ENCODE measurements at places on chromosomes 1 and 21.

DNA sequence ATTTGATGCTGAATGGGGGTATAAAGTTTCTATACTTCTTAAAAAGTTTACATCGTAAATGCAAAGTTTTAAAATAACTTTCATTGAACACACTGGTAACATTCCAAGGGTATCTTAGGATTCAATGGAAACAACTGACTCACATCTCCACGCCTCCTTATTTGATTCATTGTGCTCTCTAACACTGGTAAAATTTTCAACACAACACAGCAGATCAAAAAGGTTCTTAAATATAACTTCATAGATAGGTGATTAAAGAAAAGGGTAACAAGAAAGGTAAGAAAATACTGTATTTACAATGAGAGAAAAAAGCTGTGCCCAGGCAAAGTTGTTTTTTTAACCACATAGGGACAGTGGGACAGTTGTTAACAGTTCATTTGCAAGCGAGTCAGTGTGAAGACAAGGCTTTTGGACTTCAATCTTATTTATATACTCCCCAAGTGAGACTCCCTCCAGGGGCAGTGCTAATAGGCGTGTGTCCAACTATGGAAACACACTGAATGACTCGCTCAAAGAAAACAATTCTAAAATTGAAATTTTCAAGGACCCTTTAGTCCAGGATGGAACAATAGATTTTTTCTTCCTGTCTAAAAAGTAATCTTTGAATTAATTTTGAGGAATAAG lies 140.5 kb downstream of the TIAM1 start:
- DNase-seq, result no peak

- DNase-seq, result no peak
Observed at GRCh38 chr1:21610989-21611785, 58.0 kb downstream of the RAP1GAP start.

- DNase-seq, result no peak
Observed at GRCh38 chr1:203085528-203086406, at the start of gene MYOG. TSS of gene MYOG (minus strand) at chr1:203086012. CDS start at chr1:203085961, 51 bp downstream.

- no peak for DNase-seq
Observed at GRCh38 chr1:201223852-201224665, 33.4 kb downstream of the IGFN1 start.

DNA sequence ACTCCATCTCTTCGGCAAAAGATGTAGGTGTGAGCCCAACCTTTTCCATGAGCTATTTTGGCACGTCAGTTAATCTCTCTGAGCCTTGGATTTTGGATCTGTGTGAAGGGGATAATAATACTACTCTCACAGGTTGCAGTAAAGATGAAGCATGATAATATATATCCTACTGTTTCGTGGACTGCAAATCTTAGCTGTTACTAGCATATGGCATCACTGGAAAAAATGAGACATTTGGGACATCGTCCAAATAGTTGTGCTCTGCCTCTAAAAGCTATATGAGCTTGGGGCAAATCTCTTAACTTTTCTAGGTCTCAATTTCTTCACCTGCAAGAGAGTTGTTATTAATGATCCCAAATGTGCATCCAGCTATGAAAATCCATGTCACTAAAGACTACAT lies 147.4 kb upstream of the ZRANB2 start:
- DNase-seq, result no peak

DNA sequence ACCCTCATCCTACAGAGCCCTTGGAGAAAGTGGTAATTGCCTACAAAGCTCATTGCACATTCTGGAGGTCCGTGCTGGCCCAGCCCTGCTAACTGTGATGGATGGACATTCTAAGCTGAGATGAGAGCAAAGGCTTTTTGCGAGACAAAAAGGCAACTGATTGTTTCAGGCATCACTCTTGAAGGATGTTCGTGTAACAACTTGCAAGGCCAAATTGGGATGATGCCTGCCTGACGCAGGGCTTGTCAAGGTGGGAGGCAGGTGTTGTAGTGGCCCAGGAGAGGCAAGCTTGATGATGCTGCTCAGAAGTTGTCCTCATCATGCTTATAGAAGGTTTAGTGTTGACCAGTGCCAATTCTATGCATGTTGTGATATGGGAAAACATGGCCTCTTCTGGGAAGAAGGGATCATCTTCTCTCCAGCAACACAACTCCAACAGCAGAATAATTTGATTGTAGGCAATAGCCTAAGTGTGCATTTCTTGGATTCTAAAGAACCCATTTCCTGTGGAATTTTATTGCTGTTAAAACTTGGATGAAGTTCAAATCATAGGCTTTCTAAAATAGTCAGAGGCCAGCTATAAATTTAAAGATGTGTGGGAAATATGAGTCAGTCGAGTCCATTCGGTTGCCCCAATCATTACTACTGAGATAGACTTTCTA lies 102.5 kb upstream of the COA6 start:
- no peak for DNase-seq

DNA sequence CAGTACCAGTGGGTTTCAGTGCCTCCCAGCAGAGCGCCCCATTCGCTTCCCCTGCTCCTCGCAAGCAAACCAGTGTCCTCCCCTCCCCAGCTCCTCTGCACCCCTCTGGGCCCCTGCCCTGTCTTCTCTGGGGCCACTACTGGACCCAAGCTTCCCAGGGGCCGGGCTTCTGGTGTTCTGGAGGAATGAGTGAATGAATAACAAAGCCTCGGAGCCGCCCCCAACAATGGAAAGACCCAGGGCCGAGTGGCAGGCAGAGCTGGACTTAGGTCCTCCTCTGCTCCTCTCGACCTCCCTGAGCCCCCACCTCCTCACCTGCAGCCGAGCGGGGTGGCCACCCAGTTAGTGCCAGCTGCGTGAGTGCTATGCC lies 37.6 kb downstream of the MATN1 start:
- no peak for DNase-seq

- DNase-seq, result peak; percentile 72
Observed at GRCh38 chr1:178341261-178341956, 155.4 kb downstream of the CLEC20A start.

DNA sequence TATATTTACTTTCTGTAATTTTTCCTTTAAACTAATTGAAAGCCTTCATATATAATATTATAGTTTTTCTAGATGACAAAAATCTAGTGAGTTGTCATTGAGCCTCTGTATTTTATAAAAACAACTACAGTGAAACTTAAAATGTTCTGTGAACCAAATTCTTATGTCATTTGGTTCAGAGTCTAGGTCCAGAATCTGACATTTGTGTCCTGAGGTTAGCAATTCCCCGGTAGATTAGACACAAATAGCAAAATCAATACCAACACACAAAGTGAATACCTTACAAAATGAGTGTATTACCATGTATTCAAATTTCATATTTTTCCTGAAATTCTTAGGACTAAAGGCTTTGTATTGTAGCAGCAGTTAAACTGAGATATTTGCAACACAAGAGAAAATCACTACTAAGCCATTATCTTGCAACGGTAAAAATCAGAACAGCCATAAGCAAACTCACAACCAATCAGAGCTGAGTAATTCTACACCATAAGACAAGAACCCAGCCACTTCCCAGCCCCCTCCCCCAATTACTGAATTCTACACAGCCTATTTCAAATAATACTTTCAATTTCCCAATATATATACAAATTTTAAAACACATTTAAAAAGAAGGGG lies 573.5 kb downstream of the SMYD3 start:
- no peak for DNase-seq

DNA sequence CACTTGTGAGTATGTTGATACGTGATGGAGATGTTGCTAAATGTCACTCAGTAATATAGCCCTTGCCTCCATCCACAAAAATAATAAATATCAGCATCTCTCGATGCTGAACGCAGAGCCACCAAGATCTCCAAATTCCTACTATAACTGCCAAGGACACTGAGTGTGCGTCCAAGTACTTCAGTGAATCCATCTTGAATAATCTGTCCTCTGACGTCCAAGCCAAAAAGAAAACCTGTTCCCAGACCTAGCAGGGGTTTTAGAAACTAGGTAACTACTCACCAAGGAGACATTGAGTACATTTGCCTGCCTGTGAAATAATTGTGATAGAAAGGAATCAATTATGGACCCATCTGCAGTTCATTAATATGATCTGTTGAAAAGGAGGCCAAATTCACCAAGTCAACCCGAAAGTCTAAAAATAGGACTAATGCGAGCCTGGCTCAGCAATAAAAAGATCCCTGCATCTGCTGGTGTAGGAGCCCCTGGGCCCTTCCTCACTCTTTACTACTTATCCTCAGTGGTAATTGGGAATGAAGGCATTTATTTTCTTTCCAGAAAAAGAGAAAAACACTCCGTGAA lies 226.9 kb upstream of the IRF2BP2 start:
- no peak for DNase-seq

GRCh38 chr1:94998748-94999147 lies 71.8 kb upstream of the CNN3 start:
- no peak for DNase-seq

DNA sequence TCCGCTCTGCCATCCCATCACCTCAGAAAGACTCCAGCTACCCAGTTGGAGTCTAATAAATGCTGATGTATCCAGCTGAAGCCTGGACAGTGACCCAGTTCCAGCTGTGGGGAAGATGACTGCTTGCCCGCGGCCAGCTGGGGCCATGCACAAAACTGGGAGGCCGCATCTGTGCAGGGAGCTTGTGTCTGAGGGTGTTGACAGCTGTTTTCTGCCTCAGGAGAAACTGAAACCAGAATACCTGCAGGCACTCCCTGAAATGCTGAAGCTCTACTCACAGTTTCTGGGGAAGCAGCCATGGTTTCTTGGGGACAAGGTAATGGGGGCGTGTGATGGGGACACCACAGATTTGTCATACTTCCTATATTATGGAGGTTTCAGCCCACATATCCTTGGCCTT lies 3.2 kb downstream of the GSTM2 start:
- DNase-seq, result no peak

All from AG09319 (cell line).